T-helper 17 cell (primary cell): ENCODE measurements at places on chromosomes 6 and 20.

DNA sequence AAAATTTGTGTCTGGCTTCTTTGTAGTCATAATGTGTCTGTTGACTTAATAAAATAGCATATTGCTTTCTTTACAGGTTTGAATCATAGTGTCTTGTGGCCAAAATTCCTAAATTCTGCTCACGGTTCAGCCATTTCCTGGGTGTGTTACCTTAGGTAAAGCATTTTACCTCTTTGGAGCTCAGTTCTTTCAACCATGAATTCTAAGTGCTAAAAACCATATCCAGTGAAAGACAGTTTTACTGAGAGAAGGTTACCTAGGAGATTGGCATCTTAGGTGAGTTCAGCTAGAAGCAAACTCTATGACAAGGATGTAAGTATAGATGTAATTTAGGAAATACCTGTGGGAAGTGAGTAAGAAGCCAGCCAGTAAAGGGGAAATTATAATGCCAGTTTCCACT is 20.7 kb downstream of the CRYBG1 start:
- DNase-seq, result no peak

DNA sequence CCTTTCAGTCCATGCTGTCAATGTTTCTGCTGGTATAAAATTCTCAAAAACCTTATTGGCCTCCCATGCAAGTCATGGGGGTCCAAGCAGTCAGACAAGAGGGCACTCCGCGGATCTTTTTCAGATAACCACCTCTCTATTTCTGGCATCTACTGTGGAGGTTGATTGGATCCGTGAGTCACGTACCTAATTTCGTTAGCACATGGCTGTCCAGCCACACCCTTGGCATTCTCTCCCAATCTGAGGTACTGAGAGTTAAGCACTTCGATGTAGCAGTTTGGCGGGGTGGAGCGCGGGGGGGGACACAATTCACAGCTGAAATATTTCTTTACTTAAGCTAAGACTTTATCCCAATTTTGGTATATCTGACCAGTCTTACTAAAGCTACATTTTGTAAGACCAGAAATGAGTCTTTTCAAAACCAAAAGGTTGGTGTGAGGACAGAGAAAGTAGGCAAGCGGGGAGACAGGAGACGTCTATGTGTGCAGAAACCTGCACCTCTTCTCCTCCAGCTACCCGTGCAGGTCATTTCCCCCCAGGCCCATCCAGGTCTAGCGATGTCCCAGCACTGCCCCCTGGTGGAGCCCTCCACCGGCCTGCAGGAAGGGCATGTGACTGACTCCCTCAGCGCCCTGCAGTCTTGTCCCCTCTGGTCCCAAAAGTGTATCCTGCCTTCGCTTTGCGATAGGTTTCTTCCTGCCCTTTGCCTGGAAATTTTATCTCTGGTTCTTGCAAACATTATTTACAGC is 113.1 kb downstream of the ADAT2 start:
- DNase-seq, result peak; percentile 11

GRCh38 chr6:114611696-114612095 is 268.9 kb upstream of the HS3ST5 start:
- no peak for DNase-seq

DNA sequence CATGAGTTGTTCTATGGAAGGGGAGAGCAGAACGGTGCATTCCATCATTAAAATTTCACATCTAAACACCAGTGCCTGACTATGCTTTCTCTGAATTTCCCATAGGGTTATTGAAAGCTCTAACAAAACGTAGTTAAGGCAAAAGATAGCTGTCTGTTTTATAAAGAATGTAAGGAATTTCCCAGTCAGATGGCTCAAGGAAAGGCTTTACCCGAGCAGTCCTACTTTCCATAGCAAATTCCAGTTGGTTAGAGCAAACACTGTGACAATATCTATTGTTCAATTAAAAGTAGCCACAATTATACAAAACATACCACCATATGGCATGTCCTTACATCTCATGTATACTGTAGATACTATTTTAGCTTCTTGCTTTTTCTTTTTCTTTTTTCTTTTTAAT is 1059.5 kb upstream of the FLRT3 start:
- no peak for DNase-seq

DNA sequence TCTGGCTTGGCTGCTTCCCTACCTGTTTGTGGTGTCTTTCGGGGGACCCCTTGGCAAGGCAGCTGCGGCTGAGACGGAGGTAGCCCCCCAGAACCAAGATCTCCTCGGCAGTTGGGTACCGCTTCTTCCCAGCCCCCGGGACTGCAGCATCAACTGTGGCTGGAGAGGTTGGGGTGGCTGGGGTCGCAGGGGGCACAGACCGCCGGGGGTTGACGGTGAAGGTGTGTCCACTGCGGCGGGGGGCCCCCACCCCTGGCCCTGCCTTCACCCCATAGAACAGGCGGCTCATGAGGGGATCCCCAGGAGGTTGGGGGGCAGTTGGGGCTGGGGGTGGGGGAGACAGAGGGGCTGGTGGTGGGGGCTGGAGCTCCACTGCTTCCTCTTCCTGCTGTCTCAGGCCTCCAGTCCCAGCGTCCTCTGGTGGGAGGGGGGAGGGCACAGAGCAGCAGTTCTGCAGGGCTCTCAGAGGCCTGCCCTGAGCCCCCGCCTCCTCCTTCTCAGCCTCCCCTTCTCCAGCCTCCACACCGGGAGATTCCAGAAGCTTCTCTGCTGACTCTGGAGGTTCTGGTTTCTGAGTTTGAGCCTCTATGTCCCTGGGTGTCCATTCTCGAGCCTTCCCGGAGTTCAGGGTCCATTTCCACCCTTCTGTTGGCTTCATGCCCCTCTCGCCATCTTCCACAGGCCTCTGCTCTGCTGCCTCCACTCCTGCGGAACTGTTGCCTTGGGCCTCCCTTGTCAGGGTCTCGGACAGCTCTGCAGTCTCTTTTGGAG is 1.9 kb downstream of the PPP1R18 start:
- DNase-seq, result peak; percentile 40

GRCh38 chr20:45969712-45970634 is 2.0 kb downstream of the ZNF335 start:
- no peak for DNase-seq
